ENCODE measurements at places on chromosomes 6 and 20.

- ATAC-seq = peak; percentile 91
Measured at GRCh38 chr20:2451939-2452732, 18.5 kb downstream of the SNRPB start.

GRCh38 chr6:34743625-34744293, 13.5 kb upstream of the SNRPC start:
- no peak for ATAC-seq

GRCh38 chr20:25310268-25310920, 62.5 kb downstream of the PYGB start:
- ATAC-seq = peak; percentile 92

GRCh38 chr6:166946125-166946524, 10.2 kb downstream of the RNASET2 start:
- no peak for ATAC-seq

DNA sequence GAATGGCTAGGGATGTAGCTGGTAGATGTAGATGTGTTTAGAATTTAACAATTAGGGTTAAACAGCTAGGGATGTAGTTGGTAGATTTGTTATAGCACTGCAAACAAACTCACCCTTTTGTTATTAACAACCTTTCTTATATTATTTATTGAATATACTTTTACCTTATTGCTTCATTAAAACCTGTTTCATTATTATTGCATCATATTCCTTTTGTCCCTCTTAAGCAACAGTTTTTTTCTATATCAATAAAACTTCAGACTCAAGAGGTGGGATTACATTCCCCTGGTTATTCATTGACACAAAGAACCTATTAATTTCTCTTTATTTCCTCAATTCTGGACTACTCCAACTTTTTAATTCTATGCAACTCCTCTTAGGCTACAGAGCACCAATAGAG, 661.2 kb downstream of the EYS start:
- ATAC-seq = no peak

GRCh38 chr6:73139681-73140383, 85.5 kb downstream of the KHDC1L start:
- ATAC-seq = no peak

GRCh38 chr6:40011844-40012243, 77.6 kb upstream of the MOCS1 start:
- ATAC-seq = no peak

DNA sequence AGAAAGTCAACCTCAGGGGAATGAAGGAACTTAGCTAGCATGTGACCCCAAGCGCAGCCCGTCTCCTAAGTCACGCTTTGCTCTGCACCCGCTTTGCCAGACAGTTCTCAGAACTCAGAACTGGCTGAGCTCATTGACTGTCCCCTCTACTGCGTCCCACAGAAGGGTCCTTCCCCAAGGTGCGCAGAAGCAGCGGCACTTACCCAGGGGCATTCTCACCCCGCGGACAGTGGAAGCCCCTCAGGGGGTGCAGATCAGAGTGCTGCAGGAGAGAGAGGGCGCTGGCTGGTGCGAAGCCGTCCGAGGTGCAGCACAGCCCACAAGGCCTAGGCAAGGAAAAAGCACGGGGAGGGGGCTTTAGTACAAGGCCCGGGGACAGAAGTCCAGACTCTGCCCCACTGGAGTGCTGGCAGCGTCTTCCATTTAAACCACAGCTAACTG, 807 bp downstream of the SNHG17 start:
- ATAC-seq = peak; percentile 51

DNA sequence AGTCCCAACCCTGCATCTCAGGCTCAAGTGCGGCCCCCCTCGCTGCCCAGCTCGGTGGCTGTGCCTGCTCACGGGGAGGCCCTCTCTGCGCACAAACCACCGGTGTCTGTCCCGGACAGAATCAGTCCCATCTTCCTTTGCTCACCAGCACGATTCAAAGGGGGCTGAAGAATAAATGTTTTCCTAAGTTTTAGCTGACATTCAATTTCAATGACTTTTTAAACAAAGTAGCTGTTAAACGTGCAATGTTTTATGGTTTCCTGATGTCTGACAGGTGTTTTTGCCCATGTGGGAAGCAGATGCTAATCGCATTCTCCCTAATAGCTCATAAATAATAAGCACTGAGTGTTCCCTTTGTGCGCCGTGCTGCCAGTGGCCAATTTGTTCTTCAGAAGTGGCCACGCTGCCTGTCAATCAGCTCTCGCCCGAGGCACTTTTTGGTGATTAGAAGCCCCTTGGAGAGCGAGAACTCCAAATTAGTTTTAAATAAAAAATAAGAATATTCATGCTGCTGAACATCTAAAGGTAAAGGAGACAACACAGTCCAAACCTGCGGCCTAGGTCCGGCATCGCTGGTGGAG, 26.3 kb downstream of the BHLHE23 start:
- ATAC-seq = no peak

DNA sequence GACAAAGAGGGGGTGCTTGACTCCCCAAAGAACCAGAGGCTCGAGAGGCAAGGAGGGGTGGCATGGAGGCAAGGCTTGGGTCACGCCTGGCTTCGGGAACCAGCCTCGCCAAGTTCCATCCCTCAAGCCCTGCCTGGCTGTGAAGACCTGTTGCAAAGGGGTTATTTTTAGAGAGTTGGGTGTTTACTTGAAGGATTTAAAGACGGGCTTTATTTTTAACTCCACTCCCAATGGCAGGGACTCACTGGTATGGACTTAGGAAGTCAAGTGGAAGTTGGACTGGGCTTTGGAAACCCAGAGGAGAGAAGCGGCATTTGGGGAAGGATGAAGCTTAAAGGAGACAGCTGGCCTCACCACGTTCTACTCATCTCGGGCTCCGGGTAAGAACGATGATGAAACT, 43.1 kb downstream of the JPH2 start:
- no peak for ATAC-seq

- peak; percentile 62 for ATAC-seq
Measured at GRCh38 chr6:149566410-149567193, 427 bp downstream of the GINM1 start.

DNA sequence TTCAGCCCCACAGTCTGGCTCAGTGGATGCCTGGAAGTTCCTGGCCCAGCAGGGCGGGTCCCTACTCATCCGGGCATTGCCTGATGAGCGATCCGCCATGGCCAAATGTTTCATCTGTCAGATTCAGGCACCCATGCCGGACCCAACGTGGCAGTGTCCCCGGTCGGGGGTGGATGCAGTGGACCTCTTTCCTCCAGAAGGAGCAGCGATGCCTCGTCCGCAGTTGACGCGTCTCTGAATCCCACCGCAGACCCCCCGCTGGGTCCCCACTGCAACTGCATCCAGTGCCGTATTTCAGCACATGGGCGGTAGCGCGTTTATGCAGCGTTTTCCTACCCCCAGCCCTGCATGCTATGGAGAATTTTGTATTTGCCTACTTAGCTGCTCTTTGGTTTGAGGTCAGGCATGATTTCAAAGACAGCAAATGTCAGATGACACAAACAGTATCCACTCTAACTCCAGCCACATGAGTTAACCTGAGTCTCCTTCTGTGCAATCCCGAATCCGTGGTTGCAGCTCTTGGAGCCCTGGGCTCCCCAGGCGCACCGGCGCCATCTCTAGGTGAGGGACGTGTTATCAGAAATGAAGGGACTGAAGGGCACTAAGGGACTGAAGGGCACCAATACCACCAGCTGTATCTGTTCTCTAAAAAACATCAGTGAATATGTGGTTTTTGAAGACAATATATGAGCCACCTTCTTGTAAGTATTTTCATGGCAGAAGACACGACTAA, 72.6 kb upstream of the THBS2 start:
- ATAC-seq = peak; percentile 88

- ATAC-seq = peak; percentile 56
Measured at GRCh38 chr6:141260627-141261015, 872.1 kb upstream of the GJE1 start.

DNA sequence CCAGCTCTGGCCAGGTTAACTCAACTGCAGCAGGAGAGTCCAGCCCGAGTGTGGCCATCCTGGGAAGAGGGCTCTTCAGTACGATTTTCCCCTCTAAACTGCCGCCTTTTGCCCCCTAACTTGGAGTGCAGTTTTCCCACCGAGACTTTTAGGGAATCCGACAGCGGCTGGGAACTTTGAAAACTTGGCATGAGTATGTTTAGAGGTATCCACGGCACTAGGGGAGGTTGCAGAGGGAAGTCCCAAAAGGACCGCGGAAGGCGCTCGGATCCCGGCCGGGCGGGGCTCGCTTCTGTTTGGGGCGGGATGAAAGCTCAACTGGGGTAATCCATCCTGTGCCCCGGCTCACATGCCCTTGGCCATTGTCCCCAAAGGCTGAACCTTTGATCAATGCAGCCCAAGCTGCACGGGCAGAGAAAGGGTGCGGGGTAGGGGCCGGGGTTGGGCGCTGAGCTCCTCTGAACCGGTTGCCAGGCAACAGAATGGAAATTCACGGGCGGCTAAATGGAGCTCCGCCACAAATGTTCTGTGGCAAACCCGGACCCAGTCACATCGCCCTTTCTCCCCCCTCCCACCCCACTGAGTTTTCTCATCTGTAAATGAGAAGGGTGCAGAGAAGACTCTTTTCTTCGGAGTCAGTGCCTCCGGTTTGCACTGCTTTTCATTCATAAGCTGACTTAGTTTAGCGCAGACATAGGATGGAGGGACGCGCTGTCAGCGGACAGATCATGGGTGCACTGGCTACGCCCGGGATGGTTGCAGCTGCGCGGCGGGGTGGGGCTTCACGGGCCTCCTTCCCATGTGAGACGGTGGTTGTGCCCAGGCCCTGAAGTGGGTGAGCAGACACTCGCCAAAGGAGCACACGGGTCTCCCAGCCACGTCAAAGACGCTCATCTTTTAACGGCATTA, 2.3 kb downstream of the BMP6 start:
- ATAC-seq = peak; percentile 14

DNA sequence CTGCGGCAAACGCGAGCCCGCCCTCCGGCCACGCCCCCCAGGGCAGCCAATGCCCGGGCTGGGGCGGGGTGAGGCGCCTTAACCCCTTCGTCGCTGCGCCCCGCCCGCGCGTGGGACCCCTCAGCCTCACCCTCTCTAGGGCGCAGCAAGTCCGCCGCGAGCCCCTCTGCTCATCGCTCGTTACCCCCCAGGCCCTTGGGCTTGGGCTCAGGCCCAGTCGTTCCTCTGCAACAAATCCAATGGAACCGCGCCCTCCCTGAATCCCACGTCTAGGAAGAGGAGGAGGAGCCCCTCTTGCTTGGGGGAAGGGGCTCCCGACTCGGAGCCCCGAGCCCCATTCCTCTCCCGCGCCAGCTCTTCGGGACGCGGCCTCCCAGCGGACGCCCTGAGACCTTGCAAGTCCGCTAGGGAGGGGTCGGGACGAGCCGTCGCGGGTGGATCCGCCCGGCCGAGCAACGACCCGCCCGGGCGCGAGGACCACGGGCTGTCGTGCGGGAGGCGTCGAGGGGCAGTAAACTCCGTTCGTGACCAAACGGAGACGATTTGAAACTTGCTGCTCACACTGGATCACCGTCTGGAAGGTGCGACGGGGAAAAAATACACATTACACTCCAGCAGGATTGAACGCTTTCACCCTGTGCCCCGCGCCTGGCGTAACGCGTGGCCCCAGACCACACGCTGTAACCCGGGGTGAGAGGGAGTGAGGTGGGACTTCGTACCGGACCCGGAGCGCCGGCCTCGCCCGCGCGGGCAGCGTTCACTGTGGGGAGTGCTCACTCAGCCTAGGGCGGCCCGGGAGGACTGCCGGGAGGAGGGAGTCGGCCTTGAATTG, 477 bp upstream of the LZTS3 start:
- ATAC-seq = peak; percentile 91

GRCh38 chr6:10849901-10850300, 11.6 kb upstream of the MAK start:
- no peak for ATAC-seq

DNA sequence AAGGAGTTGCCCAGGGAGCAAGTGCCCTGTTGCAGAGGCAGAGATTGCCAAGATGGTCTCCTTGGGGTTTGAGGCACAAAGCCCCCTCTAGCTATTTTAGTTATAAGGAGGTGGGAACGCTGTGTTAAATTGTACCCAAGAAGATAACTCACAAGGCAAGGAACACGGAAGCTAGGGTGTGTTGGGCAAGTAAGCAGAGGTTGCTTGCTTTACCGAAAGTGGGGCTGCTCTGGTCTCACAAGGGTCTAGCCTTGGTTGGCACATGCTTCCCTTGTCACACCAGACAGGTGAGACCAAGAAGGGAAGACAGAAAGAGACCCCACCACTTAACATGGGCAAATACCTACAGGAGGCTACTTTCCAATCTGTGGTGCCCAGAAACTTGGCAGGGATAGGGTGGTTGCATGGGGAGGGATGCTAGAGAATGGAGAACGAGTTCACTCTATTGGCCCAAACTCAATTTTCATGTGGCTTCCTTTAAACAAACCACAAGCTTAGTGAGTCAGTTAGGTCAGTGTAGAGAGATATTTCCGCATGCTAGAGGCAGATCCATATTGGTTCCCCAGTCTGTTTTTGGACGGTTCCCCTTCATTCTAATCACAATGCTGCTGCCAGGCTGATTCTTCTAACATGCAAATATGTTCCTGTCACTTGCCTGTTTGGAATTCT, 42.4 kb downstream of the PLAGL1 start:
- no peak for ATAC-seq

DNA sequence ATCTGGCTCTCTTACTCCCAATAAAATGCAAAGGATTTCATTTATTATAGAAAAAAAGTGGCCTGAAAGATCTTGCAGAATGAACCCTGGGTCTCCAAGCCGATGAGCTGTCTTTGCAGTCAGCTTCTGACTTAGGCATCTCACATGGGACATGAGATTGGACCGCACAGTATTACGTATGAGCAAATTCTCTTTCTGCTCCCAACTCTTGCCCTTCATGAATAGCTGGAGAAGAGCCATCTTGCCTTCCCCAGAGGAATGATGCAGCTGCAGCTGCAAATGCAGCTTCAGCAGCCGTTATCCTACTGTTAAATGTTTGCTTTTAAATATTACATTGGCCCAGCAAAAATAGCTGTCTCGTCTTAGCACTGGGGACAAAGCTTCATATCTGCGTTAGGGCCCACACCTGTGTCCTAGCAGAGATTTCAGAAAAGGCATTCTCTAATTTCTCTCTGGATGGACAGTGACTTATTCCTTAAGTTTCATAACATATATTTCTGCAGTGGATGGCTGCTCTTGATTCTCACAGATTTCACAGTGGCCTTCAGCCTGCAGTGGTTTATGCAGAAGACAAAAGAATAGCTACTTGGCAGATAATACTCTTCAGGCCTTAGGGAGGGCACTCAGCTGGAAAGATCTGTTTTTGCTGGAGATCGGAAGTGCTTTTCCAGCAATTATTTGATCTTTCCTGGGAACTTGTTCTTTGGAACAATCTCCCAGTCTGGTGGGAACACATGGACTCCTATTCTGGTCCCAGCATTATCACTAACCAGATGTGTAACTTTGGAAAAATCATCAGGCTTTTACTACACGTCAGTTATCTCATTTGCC, 129.2 kb downstream of the FYN start:
- no peak for ATAC-seq

- no peak for ATAC-seq
Measured at GRCh38 chr6:145627451-145627850, 107.9 kb downstream of the EPM2A start.
